Stimulated activated CD4-positive, alpha-beta T cell treated with anti-CD3 and anti-CD28 coated beads, Interleukin-1b, Interleukin-23, amount 100 ng/mL, for 1 hour (primary cell): ENCODE measurements at places on chromosomes 11 and 22.

GRCh38 chr22:44667276-44667675 lies 34.7 kb upstream of the PRR5 start:
- no peak for DNase-seq

GRCh38 chr11:18804199-18804999 lies 12.8 kb upstream of the PTPN5 start:
- no peak for DNase-seq

DNA sequence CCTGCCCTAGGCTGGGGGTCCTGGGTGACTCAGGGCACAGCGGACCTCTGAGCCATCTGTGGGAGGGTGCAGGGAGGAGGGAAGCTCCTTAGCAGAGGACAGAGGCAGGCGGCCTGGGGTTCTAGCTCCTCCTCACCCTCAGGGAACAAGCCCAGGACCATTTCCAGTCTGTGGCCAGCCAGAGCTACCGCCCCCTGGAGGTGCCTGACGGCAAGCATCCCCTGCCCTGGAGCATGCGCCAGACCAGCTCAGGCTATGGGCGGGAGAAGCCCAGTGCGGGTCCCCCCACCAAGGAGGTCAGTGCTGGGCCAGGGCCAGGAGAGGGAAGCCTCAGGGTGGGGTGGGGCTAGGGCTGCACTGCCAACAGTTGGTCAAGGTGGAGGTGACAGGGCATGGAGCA lies 26.0 kb upstream of the LRRC10B start:
- DNase-seq, result peak; percentile 9

DNA sequence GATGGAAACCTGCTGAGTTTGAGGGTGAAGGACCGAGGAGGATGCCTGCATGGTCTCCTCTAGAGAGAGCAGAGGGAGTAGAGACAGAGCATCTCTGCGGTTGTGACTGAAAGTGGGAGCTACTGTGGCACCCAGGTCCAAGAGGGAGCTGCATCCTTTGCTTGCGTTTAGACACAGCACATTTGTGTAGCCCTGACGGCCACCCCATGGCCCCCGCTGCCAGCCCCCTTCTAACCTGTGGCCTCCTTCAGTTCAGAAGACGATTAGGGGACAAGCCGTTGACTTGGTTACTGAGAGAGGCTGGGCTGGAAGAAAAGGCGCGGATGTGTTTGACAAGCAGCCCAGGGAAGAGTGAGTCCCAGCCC lies 690.9 kb downstream of the BRD1 start:
- DNase-seq, result no peak

GRCh38 chr22:23180893-23181720 lies 798 bp downstream of the BCR start:
- DNase-seq, result no peak

GRCh38 chr11:112087212-112087611 lies 539 bp downstream of the SDHD start:
- no peak for DNase-seq

- DNase-seq, result no peak
Observed at GRCh38 chr11:9849389-9849788, 185.5 kb downstream of the SWAP70 start.

- no peak for DNase-seq
Observed at GRCh38 chr22:47232753-47233152, 470.3 kb downstream of the TBC1D22A start.

GRCh38 chr11:19561011-19561410 lies 151.6 kb upstream of the NAV2 start:
- no peak for DNase-seq

GRCh38 chr11:95248666-95249467 lies 17.9 kb upstream of the SESN3 start:
- DNase-seq, result no peak

- DNase-seq, result no peak
Observed at GRCh38 chr11:15913261-15913660, 443.1 kb downstream of the SOX6 start.

- DNase-seq, result no peak
Observed at GRCh38 chr11:120571476-120571875, 59.9 kb downstream of the GRIK4 start.

GRCh38 chr11:118918686-118919280 lies 6.9 kb downstream of the BCL9L start:
- no peak for DNase-seq

GRCh38 chr11:73659961-73660360 lies 13.6 kb downstream of the PLEKHB1 start:
- DNase-seq, result no peak

DNA sequence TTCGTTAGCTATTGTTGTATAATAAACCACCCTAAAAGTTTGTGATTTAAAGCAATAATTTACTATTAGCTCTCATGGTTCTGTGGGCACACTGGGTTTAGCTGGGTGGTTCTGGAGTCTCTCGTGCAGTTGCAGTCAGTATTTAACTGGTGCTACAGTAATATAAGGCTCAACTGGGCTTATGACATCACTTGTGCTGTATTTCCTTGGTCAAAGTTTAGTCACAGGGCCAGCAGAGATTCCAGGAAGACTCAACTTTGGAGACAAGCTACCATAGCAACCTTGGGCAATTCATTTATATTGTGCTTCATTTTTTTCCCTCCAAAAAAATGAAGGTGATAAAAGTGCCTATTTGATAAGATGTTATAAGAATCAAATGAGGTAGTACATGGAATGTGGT lies 204.2 kb upstream of the GUCY1A2 start:
- DNase-seq, result no peak

DNA sequence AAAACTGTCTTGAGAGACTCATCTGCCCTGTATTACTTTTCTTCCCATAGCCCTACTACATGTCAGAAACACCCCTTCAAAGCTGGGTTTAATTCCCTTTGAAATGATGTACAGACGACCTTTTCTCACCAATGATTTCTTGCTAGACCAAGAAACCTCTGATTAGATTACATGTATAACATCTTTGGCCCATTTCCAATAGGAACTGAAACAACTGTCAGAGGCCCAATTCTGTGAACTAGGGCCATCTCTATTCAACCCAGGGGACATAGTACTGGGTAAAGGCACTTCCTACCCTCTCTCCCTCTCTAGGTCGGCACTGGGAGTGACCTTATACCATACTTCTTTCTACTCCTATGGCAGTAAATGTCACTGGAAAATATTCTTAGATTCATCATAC lies 19.4 kb downstream of the NPAT start:
- DNase-seq, result no peak

DNA sequence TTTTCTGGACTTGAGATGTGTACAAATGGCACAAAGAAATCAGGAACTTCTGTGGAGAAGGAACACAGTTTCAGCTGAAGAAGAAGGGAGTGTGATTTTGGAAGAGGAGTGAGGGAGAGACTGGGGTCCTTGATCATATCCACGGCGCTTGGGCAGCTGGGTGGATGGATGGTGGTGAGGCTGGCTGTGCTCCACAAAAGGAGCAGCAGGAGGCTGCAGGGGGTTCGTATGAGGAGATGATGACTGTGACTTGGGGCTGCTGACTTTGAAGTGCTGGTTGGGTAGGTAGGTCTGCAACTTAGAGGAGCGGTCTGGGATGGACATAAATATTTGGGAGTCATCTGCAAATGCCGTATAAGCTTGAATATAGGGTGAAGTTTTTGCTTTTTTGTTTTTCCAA lies 1.3 kb upstream of the DCHS1 start:
- no peak for DNase-seq

- no peak for DNase-seq
Observed at GRCh38 chr11:97325693-97326092, 935.9 kb downstream of the JRKL start.

GRCh38 chr11:129313541-129314297 lies 61.9 kb upstream of the BARX2 start:
- no peak for DNase-seq

- DNase-seq, result no peak
Observed at GRCh38 chr11:67644042-67644441, 4.5 kb upstream of the TBX10 start.

- no peak for DNase-seq
Observed at GRCh38 chr22:42780070-42780540, 59.4 kb upstream of the A4GALT start.
